ENCODE measurements at places on chromosomes 12 and 14. TPM values are rescaled to one million over a fixed set of nuclear protein-coding genes. Genes with fewer than 3 reads are reported as not detected.

DNA sequence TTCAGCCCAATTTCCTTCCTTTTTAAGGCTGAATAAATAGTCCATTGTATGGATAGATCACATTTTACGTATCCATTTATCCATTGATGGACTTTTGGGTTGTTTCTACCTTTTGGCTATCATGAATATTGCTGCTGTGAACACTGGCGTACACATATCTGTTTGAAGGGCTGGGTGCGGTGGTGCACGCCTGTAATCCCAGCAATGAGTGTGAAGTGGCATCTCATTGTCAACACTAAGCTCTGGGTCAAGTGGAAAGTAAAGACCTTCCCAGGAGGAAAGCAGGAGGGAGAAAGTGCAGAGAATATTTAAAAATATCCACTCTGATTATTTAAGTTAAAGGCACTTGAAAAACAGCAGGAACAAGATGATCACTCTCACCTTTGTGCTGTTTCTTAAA is 11.7 kb upstream of the PLA2G1B start:
- H3K27me3 ChIP-seq: no peaks in the 10 kb centered on the region
- no peaks in the 10 kb centered on the region for H3K36me3 ChIP-seq
- no peak for DNase-seq
- no peaks in the 10 kb centered on the region for H3K4me1 ChIP-seq

Gene SEL1L
- 64.8 TPM for total RNA-seq

Gene TMEM30B
- 1.9 TPM for total RNA-seq

Gene WSCD2
- total RNA-seq: not detected

Gene RHOJ
- total RNA-seq: not detected

Gene LHX5
- not detected for total RNA-seq

- peaks cover 7% of the 10 kb centered on the region for H3K36me3 ChIP-seq
- H3K4me3 ChIP-seq: peak overlapping the region; percentile 96
- peak overlapping the region; percentile 75 for H3K27ac ChIP-seq
- no peak for DNase-seq
- H3K4me1 ChIP-seq: peaks cover 18% of the 10 kb centered on the region
- H3K27me3 ChIP-seq: no peaks in the 10 kb centered on the region
Measured at GRCh38 chr12:7107636-7108002, 1.4 kb downstream of the C1RL start.

GRCh38 chr14:88130057-88130432 is 125.1 kb downstream of the GPR65 start:
- DNase-seq: no peak
- H3K36me3 ChIP-seq: no peaks in the 10 kb centered on the region
- no peak overlapping the region for H3K4me3 ChIP-seq

DNA sequence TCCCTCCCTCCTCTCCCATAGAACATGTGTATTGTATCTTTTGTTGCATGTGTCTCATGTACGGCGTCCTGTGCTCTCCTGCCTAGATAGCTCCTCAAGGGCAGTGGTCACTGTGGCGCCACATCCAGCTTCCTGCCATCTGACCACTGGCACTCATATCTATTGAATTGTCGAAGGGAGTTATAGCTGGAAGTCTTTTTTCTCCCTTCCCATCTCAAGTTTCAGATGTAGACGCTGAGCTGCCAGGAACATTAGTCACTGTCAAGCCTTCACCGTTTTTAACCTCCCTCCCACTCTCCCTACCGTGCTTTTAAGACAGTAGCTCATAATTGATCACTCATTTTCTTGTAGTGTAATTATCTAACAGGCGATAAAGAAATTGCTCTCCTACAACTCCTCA is 33.0 kb downstream of the MTHFD1 start:
- H3K4me3 ChIP-seq: no peak overlapping the region
- no peaks in the 10 kb centered on the region for H3K27me3 ChIP-seq
- no peak overlapping the region for H3K27ac ChIP-seq
- no peak for DNase-seq
- peaks cover 3% of the 10 kb centered on the region for H3K36me3 ChIP-seq

Gene SLC35E3
- 5.1 TPM for total RNA-seq

Gene TEX52
- total RNA-seq: not detected

GRCh38 chr14:34000396-34000795 is 49.5 kb upstream of the EGLN3 start:
- DNase-seq: no peak
- H3K36me3 ChIP-seq: no peaks in the 10 kb centered on the region
- H3K4me1 ChIP-seq: no peaks in the 10 kb centered on the region
- no peak overlapping the region for H3K4me3 ChIP-seq
- H3K27ac ChIP-seq: no peak overlapping the region

Gene KIF26A
- total RNA-seq: 0.20 TPM

Gene CLEC4D
- not detected for total RNA-seq

Gene SRGAP1
- 0.64 TPM for total RNA-seq

DNA sequence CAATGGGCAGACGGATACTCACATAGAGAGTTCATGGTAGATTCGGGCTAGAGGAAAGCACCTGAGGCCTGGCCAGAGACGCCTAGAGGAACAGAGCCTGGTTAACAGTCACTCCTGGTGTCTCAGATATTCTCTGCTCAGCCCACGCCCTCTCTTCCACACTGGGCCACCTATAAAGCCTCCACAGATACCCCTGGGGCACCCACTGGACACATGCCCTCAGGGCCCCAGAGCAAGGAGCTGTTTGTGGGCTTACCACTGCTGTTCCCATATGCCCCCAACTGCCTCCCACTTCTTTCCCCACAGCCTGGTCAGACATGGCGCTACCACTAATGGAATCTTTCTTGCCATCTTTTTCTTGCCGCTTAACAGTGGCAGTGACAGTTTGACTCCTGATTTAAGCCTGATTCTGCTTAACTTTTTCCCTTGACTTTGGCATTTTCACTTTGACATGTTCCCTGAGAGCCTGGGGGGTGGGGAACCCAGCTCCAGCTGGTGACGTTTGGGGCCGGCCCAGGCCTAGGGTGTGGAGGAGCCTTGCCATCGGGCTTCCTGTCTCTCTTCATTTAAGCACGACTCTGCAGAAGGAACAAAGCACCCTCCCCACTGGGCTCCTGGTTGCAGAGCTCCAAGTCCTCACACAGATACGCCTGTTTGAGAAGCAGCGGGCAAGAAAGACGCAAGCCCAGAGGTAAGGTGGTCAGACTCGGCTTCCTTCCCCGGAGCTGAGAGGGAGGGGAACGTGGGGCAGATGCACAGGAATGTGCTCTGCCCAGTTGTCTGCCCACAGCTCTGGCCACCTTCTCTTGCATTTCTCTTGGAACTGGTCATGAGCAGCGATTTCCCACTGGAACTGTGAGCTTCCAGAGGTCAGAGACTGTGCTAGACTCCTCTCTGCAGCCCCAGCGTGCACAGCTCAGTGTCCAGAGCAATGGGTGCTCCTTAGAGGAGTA is at the start of gene CD4:
CD4 (plus strand) TSS at position 557 of the 953 bp plus-strand sequence. CDS start 10,611 bp downstream, outside the sequence.
- no peaks in the 10 kb centered on the region for H3K27me3 ChIP-seq
- peaks cover 52% of the 10 kb centered on the region for H3K4me1 ChIP-seq
- no peak for DNase-seq
- no peaks in the 10 kb centered on the region for H3K36me3 ChIP-seq
- peak within 1 kb of the TSS; percentile 86 for H3K4me3 ChIP-seq
- no peak within 1 kb of the TSS for H3K27ac ChIP-seq

Gene RNASE2
- not detected for total RNA-seq

- H3K4me3 ChIP-seq: no peak overlapping the region
- no peak for DNase-seq
- peaks cover 1% of the 10 kb centered on the region for H3K4me1 ChIP-seq
- H3K27ac ChIP-seq: no peak overlapping the region
- no peaks in the 10 kb centered on the region for H3K27me3 ChIP-seq
Measured at GRCh38 chr12:96171905-96172304, 22.3 kb upstream of the ELK3 start.

GRCh38 chr12:54749191-54749818 is 101.1 kb upstream of the DCD start:
- peak; percentile 36 for DNase-seq
- H3K4me3 ChIP-seq: no peak overlapping the region
- H3K27me3 ChIP-seq: no peaks in the 10 kb centered on the region

Gene PCED1B
- 52.8 TPM for total RNA-seq

DNA sequence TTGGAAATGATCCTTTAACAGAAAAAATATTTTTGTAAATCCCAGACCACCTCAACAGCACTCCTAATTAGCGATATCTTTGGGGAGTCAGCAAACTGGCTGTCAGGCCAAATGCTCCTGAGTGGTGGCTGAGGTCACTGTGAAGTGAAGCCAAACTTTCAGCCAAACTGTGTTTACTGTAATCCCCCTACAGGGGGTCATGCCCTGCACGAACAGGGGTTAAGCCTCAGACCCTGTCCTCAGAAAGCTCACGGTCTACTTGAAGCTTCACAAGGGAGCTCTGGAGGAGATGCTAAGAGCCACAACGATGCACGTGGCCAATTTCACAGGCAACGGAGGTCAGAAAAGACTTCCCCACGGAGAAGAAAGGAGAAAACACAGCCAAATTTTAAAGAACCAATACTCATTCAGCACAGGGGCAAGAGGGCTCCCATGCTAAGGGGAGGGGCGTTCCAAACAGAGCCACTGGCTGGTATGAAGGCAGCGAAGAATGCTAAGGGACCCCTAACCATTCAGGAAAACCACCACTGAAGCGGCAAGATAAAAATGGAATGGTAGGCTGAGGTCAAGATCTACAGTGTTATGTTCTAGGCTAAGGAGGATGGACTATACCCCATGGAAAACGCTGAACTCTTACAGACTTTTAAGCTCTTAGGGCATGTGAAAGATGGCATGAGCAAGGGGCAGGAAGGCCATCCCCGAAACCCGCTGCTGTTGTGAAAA is 105.4 kb downstream of the ITPR2 start:
- DNase-seq: no peak
- H3K27ac ChIP-seq: no peak overlapping the region
- no peaks in the 10 kb centered on the region for H3K36me3 ChIP-seq
- H3K27me3 ChIP-seq: no peaks in the 10 kb centered on the region

Gene PKP2
- total RNA-seq: 0.40 TPM
